ENCODE measurements at places on chromosomes 16 and 17.

DNA sequence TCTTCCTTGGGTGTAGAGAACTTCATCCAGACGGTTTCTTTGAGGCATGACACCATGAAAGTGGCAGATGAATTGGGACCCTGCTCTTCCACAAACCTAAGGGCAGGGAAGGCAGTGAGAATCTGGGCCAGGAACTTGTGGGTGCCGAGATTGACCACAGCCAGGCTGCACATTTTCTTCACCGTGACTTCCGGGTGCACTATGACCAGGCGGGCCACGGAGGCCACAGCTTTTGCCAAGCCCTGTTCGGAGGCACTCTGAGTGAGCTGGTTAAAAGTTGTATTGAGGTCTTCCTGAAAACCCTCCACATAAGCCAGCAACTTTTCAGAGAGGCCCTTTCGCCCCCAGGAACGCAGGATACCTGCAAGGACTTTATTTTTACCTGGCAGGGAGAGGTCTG lies 5.9 kb downstream of the GEMIN4 start:
- no peak for DNase-seq

DNA sequence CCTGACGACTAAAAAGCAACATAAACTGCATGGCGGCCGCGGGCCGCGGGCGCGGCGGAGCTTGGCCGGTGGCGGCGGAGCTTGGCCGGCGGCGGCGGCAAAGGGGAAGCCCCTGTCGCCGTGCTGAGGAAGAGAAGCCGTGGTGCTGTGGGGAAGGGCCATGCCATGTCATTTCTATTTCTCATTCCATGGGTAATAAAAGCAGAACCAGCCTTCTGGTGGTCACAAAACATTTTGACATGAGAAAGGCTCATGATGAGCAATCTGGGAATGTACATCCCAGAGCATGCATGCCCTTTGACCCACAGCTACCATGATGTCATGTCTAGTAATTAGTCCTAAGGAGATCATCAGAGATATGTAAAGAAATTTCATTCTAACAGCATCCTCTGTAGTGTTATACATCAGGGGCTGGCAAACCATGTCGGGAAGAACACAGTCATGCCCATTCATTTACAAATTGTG lies 23.9 kb upstream of the HEATR6 start:
- DNase-seq: peak; percentile 59

- no peak for DNase-seq
Measured at GRCh38 chr17:33550261-33550660, 257.2 kb upstream of the ASIC2 start.

DNA sequence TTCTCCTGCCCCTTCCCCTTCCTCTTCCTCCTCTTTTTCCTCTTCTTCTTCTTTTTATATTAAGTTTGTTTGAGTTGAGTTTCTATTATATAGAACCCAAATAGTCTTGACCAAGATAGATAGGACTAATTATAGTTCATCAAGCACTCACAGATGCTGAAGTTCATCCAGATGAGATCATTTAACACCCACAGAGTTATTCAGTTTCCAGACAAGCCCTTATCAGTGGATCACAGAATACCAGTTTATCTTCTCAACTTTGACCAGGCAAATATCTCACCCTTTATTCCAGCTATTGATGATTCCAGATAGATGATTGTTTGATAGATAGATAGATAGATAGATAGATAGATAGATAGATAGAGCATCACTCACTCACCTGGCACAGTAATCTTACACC lies 87.5 kb downstream of the AXIN2 start:
- no peak for DNase-seq

GRCh38 chr16:58487566-58488351 lies 12.2 kb upstream of the NDRG4 start:
- peak; percentile 67 for DNase-seq

- no peak for DNase-seq
Measured at GRCh38 chr17:16432017-16432416, 16.6 kb downstream of the TRPV2 start.

- no peak for DNase-seq
Measured at GRCh38 chr16:79788949-79789348, 188.4 kb upstream of the MAF start.

DNA sequence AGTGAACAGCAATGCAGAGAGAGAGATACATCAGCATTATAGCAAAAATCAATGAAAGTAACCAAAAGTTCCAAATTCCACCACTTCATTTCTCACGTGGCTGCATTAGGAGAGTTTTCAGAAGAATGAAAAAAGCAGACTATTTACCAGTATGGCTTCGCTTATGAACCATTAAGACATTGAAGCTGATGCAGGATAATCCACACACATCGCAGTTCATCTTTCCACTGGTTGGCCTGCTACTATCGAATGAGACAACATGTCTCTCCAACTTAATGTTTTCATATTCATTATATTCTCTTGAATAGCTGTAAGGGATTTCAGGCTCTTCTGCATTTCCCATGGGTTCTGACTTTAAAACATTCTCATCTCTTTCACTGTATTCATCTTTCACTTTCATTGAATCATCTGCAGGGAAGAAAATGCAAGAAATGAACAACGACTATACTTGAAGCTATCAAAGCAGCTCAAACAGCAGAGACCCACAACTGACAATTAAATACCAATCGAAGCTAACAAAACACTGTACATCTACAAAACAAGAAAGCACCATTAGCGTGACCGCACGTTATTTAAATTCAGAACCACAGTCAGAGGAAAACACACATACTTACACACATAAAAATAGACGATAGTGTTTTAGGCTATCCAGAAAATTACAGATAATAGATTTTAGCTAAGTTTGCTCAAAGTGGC lies 54.9 kb downstream of the GRB7 start:
- DNase-seq: no peak

GRCh38 chr16:88688013-88688778 lies 1.9 kb upstream of the SNAI3 start:
- no peak for DNase-seq

DNA sequence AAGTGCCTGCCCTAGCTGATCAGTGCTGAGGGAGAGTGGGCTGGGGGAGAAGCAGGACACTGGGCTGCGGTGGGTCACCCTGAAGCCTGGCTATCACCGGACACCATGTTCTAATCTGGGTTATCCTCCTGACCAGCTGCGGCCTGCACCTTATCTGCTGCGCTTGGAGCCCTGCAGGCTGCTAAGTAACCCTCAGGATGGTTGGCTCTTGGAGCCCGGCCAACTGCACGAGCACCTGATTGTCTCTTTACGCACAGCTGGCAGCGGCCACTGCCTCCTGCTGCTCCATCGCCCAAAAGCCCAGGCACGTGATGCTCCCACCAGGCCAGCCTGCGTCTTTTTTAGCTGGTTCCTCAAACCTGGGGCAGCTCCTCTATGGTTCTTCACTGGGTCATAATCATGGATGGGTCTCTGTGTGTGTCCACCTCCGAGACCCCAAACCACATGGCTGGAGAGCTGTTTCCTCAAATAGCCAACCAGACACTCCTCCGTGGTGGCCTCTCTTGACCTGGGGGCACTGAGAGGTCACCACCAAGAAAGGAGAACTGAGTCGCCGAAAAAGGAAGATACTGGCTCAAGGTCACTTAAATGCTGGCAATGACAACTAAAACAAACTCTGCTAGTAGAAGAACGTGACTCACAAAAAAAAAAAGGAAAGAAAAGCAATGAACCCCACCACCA lies 21.7 kb downstream of the SPHK1 start:
- DNase-seq: no peak

DNA sequence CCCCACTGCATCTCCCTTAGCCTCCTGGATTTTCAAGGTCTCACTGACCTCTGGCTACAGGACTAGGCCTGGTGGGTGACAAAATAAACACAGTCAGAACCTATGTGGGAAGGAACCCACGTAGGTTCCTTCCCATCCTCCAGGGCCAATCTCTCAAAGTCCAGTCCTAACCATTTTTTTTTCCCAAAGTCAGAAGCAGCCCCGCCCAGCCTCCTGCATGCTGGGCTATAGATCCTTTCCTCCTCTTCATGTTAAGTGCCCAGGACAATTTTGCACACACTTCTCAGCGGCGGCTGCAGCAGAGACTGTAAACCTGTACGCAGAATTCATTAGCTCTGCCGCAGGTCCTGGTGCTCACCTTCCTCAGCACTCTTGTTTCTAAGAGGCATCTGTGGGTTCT lies 285.8 kb downstream of the NPIPA8 start:
- no peak for DNase-seq

- no peak for DNase-seq
Measured at GRCh38 chr17:39676198-39676819, 8.1 kb downstream of the PNMT start.

- peak; percentile 2 for DNase-seq
Measured at GRCh38 chr17:47363171-47363570, 39.4 kb downstream of the EFCAB13 start.

DNA sequence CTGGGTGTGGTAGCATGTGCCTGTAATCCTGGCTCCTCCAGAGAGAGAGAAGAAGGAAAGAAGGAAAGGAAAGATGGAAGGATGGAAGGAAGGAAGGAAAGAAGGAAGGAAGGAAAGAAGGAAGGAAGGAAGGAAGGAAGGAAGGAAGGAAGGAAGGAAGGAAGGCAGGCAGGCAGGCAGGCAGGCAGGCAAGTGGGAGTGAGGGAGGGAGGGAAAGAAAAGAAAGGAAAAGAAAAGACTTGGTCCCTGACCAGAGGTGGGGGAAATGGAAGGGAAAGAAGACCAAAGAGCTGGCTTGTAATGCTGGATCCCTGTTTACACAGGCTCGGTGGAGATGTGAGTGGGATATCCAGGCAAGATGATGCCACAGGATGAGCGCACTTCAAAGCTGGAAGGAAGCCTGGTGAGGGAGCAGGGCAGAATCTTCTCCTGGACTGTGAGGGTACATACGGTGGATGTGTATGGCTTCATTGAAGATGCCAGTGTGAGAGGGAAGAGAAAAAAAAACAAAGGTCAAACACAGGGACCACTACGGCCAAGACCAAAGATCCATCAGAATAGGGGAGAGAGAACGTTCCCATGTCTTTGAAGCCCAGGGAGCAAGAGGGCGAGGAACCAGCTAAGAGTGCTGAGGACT lies 2.1 kb downstream of the CES1 start:
- DNase-seq: no peak

- DNase-seq: no peak
Measured at GRCh38 chr16:49576173-49576494, 202.5 kb downstream of the C16orf78 start.

GRCh38 chr17:82927661-82928601 lies 88.1 kb upstream of the ZNF750 start:
- DNase-seq: no peak

DNA sequence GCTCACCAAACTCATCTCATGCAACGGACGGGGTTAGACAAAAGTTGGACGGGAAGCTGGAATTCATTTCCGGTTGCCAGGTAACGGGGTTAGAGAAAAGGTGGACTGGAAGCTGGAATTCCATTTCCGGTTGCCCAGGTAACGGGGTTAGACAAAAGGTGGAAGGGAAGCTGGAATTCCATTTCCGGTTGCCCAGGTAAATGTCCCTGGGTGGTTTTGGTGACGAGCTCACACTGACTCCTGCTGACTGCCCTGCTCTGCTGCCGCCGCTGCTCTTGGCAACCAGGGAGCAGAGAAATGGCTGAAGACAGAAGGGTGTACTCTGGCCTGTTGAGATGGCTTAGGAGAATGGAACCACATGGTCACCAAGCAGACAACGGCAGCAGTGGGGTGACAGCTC lies 170.3 kb upstream of the RPH3AL start:
- DNase-seq: no peak

DNA sequence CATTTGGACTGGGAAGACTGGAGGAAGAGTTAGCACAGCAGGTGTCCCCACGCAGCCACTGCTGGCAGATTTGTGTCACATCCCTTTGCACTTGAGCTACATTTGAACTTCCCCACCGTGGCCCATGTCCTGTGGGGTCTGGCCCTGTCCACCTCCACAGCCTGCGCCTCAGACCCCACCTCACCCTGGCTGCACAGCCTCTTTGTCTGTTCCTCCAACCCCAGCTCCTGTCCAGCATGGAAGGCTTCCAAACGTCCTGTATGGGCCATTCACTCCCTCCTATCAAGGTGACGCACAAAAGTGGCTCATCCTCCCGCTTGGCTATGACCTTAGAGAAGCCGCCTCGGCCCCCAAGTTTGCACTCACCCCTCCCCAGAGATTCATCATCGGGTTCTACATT lies 200.6 kb downstream of the FOXL1 start:
- no peak for DNase-seq

DNA sequence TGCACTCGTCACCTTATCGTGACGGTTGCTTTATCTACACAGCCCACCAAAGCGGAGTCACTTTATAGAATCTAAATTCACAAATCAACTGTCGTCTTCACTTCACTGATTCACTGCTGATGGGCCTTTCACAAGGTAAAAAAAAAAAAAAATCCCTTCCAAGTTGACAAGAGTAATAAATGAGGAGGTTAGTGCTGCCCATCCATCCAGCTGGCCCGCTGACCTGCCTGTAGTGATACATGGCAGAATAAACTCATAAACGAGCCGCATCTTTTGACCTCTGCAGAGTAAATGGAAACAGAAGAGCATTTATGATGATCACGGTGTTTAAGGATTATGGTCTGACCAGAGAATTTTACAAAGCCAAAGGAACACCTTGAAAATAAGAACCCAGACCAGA lies 227.3 kb upstream of the IRX5 start:
- no peak for DNase-seq
